Sigmoid colon (tissue), 7 donors: ENCODE measurements at places on chromosomes 5 and 9.
A peak's percentile ranks its signal among the peaks of the same experiment; 100 is the strongest.

DNA sequence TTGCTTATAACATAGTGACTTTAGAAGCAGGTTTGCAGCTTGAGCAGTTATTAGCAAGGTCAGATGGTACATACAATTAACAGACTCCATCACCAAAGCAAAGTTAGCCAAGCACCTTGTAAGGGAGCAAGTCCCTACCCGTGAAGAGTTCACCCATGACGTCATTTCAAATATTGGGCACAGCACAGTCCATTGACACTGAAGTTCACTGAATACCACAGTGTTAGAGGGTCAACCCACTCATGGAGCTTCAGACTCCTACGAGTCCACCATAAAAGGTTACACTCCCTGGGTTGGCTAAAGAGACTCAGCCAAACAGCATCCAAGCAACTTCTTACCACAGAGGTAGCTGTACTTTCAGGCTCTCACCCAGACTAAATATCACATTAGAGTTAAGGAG lies 77.5 kb downstream of the GALNT10 start:
- no peak for DNase-seq

DNA sequence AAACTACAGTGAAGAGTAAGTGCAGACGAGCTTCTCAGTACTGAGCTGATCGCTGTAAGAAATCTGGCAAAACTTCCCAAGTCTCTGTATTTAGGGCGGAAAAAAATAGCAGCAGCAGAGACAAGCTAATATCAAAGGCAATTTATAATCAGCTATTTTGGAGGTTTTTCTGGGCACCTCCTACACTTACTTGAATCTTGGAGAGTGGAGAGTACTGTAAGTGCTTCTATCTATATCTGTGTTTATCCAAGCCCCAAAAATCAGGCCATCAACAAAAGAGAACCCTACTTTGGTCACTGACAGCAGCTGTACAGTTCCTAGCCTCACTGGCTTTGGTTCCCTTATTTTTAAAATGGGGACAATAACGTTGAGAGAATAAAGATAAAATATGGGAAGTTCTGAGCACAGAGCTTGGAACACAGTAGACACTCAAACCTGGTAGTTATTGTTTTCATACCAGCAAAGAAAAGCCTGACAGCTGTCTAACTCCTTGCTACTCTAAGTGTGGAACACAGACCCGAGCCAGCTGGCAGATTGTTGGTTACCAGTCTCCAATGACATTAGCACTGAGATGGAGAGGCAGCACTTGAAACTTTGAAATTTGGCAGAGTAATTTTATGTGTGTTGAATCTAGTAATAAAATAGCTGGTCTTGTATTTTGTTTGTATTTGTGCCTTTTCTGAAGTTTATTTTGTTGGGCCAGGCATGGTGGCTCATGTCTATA lies 96.0 kb upstream of the SLC28A3 start:
- no peak for DNase-seq

- no peak for DNase-seq
These were observed 109.0 kb upstream of the TAS2R1 start for GRCh38 chr5:9739135-9739534.

DNA sequence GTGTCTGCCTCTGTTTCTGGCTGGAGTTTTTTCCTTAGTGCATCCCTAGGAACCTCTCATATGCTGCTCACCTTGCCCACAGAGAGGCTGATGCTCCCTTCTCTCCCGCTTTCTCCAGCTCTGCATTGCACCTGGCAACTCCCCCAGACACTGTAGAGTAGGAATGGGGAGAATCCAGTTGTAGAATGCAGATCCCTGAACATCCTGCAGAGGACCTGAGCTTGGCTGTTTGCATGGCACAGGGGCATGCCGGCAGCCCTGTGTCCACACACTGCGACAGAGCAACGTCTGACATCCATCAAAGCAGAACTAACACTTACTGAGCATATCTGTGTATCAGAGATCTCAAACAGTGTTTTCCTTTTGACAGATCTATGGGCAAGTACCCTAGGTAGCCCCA lies 19.9 kb downstream of the IDNK start:
- DNase-seq = no peak

DNA sequence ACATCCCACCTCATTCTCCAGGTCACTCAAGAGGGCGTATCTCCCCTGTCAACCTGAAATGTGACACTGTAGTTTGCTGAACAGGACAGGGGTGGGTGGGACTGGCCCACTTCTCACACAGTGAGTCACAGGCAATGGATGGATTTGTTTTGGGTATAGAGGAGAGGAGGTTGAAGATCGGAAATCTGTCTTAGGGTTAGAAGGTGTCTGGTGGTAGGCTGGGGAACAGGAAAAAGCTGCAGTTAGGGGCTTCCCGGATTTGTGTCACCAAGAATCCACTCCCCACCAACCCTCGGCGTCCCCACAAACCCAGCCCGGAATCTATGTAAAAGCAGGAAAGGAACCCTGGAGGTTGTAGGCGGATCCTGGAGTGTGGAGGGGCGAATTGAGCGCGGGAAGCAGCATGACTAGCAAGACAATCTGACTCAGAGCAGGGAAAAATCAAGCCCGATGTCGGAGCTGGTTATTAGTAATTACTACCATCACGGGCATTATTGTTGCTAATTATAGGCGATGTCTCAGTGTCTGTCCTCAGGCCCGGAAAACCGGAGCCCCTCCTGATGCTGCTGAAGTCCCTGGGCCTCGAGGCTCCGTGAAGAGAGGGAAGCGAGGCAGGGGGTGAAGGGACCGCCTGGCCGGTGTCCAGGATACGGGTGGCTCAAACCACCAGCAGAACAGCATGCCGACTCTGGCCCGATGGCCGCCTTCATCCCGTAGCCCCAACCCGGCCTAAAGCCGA lies 1.7 kb upstream of the IRX1 start:
- no peak for DNase-seq

DNA sequence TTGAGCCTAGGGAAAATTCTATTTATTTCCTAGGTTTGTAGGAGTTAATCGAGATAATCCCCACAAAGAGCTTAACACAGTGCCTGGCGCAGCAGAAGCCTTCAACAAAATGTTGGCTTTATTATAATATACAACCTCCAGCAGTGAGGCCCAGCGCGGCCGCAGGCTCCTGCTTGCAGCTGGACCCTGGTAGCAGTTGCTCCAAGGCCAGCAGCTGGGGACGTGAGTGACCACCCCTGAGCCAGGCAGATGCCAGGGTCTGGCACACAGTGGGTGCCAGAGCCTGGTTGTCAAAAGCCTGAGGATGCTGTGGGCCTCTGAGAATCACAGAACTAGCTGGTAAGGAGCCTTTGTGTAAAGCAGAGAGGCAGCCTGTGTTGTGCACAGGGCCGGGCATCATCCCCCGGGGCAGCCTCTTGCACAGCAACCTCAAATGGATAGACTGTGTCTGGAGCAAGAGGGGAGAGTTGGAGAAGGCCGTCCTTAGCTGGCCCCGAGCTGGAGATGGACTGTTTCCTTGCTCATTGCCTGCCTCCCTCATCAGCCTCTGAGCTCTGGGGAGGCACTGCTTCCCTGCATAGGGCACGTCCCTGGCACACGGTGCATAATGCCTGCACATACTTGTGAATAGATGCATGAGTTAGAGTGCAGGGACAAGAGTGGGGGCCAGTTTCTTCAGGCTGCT lies 17.3 kb downstream of the CSF1R start:
- DNase-seq = peak; percentile 13

DNA sequence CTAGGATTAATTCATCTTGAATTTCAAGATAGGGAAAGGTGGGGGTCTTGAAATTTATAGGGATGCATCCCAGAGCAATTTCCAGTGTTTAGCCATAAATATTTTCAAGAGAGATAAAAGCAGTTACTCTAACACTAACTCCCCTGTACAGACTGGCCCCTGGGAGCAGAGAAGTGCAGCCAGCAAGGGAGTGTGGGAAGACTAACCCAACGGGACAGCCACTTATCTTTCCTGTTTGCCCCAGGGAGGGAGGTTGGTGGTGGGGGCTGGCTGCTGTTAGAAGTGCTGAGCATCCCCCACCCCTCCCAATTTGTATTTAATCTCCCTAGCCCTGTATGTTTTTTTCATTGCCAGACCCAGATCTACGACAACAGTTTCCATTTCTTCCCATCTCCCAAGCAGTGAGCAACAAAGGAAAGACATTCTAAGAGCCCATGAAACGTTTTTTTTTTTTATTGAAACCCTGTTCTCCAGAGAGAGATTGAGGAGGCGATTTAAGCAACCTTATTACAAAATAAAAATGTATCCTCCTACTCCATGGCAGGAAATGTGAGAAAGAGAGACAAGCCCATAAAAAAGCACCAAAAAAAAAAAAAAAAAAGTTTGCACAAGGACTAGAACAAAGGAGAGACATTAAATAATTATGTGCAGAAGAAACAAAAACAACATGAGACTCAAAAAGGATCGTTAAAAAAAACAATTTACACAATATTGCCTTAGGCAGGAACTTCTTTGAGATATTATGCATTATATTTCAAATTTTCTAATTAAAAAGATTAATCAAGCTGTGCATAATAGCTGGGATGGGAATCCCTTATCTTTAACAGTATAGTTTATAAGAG lies 343.4 kb downstream of the ARHGEF28 start:
- DNase-seq = no peak

- no peak for DNase-seq
These were observed 511.6 kb upstream of the FAM174A start for GRCh38 chr5:100023536-100023935.

GRCh38 chr5:27313549-27313948 lies 275.2 kb upstream of the CDH9 start:
- no peak for DNase-seq

DNA sequence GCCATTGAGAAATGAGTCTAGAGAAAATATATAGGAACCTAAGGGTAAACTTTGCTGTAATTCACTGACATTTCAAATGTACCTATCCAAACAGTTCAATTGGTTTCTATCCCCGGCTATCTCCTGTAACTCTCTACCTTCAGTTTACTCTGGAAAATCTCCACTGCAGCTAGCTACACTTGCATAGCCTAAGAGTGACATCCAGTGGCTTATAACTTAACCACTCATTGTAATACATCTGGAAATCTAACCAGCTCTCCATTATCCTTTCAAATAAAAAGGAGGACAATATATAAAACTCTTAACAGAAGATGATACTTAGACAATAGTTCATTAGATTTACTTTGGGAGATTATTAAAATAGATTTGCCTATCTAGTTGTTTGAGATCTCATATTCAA lies 35.3 kb upstream of the SPDL1 start:
- DNase-seq = no peak

- DNase-seq = no peak
These were observed 580.8 kb downstream of the CCDC171 start for GRCh38 chr9:16133556-16134227.

GRCh38 chr5:133861161-133861737 lies 107.2 kb downstream of the C5orf15 start:
- no peak for DNase-seq

DNA sequence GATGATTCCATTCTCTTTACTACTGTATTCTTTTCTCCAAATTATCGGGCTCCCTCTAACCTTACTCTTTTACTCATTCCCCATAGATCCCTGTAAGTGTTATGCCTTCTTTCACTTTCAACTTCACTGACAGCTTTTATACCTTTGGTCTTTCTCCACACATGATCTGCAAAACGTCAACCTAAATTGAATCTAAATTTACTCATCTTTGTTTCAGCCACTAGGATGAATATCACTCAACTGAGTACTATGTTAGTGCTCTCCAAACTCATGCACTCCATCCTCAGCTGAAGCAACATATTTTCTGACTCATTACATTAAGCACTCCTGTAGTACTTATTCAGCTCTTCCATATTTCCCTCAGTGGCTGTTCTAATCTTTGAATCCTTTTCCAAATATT lies 133.4 kb downstream of the ADAMTS19 start:
- no peak for DNase-seq

DNA sequence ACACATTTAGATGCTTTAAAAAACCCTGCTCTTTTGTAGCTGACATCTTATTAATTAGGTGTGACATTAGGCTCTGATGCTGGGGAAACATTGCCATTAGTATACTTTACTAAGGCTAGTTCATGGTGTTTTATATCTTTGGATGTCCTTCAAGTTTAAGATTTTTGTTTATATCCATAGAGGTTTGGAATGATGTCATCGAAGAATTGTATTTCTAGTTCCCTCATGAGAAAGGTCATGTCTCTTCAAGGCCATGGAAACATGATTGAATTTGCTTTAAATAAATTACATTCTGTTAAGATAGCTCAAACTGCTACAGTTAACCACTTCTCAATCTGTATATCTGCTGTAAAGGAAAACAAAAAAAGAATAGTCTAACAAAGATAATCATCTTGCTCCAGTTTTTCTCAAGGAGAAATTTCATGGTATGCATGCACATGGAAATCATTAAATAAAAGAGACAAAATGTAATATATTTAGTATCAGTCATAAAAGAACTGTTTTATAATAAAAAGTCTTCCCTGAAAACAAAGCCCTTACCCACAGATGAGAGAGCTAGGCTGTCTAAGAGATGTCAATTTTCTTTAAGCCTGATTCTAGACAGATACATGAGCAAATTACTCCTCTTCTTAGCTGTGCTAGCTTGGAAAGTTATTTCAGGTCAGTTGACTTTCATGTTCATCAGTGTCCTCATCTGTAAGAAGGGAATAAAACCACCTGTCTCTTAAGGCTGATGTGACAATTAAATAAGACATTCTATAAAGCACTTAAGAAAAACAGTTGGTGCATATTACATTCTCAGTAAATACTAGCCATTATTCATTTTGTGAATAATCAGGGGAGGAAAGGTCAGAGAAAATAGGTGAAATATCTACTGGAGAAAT lies 25.0 kb upstream of the STARD4 start:
- no peak for DNase-seq

GRCh38 chr9:82972446-82972845 lies 90.5 kb downstream of the RASEF start:
- no peak for DNase-seq

DNA sequence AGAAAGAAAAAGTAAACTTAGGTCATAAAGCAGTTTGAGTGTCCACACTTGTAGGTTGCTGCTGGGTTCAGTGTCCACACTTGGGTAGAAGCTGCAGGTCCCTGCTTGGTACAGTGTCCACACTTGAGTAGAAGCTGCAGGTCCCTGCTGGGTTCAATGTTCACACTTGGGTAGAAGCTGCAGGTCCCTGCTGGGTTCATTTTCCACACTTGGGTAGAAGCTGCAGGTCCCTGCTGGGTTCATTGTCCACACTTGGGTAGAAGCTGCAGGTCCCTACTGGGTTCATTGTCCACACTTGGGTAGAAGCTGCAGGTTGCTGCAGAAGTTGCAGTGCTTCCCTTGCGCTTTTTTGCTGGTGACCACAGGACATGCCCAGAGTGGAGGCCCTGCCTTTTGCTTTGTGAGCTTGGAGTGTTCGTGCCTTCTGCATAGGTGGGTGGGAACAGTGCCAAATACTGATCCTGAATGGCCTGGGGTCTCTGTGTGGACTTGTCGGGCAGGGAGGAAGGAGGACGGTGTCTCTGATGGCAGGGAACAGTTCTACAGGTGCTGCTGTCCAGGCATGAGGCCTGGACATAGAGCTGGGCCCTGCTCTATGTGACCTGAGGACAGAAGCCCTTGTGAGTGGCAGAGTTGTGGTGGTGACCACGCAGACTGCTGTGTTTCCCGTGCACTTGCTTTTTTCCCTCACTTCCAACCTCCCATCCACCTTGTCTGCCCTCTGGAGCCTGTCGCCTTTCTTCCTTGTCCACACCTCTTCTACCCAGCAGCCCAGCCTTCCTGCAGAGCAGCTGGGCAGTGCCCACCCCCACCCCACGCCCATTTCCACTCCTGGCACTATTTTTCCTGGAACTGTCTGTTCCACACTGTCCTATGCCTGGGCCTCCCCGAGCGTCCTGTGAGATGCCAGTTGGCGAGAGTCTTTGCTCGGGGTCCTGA lies 120.8 kb downstream of the EHMT1 start:
- no peak for DNase-seq
